ENCODE measurements at places on chromosomes 12 and 14.

- no peak for DNase-seq
Observed at GRCh38 chr14:71324767-71325272, 417.6 kb downstream of the PCNX1 start.

- DNase-seq, result no peak
Observed at GRCh38 chr12:89286501-89286900, 65.8 kb downstream of the DUSP6 start.

- DNase-seq, result no peak
Observed at GRCh38 chr14:100052819-100053218, 12.4 kb upstream of the EVL start.

DNA sequence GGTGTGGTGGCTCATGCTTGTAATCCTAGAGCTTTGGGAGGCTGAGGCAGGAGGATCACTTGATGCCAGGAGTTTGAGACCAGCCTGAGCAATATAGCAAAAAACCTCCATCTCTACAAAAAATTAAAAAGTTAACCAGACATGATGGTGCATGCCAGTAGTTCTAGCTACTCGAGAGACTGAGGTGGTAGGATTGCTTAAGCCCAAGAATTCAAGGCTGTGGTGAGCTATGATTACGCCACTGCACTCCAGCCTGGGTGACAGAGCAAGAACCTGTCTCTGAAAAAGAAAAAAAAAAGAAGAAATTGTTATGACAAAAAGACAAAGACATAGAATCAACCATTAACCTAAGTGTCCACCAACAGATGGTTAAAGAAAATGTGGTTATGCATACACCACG lies 2.1 kb upstream of the ATP23 start:
- no peak for DNase-seq

DNA sequence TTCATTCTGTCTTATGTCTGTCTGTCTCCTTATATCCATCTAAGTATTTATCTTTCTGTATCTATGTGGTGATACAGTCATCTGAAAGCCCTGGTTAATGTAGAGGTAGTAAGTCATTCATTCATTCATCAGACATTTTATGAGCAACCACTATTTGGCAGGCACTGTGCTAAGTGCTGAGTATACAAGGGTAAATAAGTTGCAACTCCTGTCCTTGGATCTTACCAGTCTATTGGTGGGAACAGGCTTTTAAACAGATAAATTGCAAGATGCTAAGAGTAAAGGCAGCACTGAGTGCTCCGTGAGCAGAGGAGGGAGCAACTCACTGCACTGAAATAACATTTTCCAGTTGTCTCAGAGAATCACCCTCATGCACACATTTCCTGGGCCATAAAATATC lies 68.6 kb downstream of the TMEM30B start:
- no peak for DNase-seq

DNA sequence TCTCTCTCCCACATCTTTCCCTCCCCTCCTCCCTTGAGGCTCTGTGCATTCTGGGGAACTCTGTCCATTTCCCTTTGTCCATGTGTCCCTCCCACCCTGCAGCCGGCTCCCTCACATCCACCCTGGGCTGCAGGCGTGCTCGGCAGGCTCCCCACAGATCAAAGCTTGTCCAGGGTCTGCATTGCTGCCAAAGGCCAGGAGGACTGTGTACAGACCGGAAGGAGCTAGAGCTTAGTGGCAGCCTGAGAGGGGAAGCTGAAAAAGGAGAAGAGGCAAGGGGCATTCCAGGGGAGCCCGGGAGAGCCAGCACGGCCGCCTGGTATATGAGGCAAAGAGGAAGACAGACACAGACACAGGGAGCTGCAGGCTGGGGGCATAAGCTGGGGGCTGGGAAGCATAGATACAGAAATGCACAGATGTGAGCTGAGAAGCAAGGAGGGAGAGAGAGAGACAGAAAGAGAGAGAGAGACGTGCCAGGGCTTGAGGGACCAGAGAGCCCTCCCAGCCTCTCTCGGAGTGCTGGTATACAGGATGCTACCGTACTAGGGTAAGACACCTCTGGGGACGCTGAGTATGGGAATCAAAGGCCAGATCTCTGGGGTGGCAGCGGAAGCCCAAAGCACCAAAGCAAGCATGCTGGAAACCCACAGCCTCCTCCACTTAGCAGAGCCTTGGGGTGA lies 3.3 kb downstream of the CD4 start:
- no peak for DNase-seq

DNA sequence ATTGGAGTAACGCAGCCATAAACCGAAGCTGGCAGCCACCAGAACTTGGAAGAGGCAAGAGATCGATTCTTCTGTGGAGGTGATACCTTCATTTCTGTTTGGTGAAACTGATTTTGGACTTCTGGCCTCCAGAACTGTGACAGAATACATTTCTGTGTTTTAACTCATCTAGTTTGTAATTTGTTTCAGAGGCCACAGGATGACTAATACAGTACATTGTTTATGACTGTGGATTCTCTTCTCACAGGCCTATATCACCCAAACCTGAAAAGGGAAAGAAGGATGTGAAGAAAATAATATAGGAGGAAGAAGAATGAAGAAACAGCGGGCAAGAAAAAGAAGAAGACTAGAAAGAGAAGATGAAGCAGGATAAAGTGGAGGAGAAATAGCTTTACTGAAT lies 263.8 kb upstream of the DIO2 start:
- no peak for DNase-seq

GRCh38 chr12:122040579-122041386 lies 19.1 kb downstream of the BCL7A start:
- no peak for DNase-seq

DNA sequence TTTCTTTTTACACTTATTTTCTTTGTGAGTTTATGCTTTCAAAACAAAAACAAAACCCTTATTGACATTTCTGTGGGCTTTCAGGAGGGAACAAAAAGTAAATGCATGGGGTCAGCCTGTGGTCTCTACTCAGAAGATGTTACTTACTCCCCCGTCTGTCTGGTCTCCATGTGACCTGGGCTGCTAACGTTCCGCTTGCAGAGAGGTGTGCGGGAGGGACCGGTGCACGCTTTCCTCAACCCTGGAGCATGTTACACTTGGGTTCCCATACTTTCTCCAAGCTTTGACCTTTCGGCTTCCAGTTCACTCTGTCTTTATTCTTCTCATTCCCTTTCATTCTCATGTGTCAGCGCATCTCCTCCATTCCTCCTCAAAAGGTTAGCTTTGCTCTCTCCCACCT lies 36.5 kb downstream of the ZC3H14 start:
- no peak for DNase-seq

DNA sequence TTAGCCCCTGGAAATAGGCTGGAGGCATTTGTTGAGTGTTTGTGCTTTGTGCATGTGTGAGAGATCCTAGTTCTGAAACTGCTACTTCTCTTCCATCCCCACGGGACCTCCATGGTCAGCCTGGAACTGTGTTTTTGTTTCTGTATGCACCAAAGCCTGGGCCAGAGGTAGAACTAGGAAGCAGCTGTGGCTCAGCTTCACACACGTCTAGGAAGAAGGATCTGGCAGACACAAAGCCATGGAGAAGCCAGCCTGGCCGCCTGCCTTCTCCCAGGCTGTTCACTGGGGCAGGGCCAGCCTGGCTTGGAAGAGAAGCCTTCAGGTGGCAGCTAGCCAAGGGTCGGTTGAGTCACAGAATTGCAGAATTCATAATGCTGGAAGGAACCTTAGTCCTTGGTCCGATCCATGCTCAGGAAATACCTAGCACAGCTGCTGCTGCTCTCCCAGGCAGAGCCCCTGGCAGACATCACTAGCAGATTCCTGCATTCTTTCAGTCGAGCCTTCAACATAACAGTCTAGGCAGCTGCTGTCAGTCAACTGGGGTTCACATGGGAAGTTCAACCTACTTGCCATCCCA lies 27.0 kb downstream of the RIN3 start:
- peak; percentile 15 for DNase-seq

DNA sequence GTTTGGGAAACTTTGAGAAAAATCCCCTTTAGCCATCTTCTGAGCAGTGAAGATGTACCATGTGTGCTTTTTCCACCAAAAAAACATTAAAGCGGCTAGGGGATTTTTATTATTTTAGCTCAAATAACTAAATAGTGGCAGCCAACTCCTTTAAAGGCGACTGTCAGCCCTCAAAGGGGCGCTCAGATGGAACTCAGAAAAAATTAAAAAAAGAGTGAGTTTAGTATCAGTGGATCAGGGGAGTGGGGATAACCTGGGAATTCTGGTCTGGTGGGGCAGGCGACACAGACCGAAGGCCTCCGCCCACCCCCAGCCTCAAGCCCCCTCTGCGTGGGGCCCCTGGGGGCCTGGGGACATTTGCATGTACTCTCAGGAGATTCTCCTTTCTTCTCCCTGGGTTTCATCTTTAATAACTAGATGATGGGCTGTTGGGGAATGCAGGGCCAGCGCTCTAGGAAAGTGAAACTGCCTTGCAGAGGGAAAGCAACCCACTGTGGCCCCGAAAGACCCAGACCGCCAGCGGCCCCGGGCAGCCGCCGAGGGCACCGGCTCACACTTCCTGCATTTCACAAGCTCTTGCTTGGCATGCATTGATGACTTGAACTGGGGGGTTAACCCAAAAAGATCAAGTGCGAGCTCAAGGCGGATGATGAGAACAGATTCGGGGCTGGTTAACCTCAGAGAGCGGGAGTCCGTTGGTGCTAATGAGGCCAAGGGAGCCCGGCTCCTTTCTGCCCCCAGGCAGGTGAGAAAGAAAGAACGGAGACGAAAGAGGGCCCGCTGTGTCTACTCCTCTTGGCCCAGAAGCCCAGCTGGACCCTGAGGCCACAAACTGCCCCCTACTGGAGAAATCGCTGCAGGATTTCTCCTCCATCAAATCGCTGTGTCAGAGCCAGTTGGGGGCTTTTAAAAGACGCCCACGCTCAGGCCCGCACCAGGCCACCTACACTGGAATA lies 7.3 kb upstream of the BATF start:
- DNase-seq, result no peak

DNA sequence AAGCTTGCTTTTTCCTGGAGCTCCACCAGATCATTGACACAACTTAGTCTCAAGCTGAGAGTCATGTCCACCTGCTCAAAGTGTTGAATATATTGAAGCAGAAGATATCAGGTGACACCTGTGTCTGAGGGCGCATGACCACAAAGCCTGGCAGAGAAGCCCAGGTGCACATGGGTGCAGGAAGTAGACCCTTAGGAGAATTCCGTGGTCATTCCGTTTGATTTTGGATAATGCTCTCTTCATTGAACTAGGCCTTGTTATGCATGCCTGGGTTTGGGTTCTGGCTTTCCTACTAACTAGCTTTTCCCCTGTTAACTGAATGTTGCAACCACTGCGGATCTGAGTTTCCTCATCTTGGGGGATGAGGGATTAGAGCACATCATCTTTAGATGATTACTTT lies 7.1 kb downstream of the ARHGDIB start:
- DNase-seq, result peak; percentile 27

GRCh38 chr12:104963757-104964156 lies 5.7 kb upstream of the SLC41A2 start:
- no peak for DNase-seq

- DNase-seq, result no peak
Observed at GRCh38 chr12:28497889-28498411, 307.7 kb downstream of the CCDC91 start.

- no peak for DNase-seq
Observed at GRCh38 chr12:11549119-11549518, 100.4 kb upstream of the ETV6 start.

DNA sequence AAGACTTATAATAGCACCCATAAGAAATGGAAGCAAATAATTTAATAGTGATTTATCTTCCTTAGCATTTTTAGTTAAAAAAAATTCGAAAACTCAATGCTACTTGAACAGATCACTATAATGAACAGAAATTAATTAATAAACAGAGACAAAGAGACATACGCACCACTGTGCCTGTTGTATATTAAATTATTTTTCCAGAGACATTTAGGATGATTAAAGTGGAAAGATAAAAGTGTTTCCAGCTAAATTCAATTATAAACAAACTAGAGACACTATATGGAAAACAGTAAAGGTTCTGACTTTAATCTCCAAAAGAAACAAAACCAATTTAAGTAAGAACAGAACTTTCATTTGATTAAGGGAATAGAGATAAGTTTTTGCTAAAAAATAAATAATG lies 3.4 kb downstream of the HIGD1C start:
- no peak for DNase-seq

DNA sequence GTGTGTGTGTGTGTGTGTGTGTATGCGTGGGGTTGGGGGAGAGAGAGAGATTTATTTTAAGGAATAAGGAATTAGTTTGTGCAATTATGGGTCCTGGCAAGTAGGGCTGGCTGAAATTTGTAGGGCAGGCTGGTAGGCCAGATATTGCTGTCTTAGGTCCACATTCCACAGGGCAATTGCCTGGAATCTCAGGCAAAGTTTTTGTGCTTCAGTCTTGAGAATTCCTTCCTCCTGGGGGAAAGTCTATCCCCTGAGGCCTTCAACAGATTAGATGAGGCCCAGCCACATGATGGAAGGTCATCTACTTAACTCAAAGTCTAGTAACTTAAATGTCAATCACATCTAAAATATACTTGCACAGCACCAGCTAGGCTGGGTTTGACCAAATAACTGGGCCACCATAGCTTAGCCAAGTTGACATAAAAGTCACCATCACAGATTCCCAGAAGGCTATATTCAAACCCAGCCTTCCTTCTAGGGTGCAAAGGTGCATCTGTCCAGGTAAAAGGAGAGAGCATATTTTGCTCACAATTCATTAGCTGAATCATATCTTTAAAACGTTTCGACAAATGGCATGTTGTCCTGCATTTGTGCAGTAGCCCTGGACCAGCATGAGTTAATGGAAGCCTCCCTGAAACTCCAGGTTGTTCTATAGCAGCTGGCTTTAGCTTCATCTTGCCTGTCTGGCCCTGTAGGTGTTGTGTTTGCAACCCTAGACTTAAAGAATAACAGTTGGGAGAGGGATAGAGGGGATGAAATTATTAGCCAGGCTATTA lies 63.1 kb downstream of the C14orf132 start:
- no peak for DNase-seq

- peak; percentile 75 for DNase-seq
Observed at GRCh38 chr14:67977434-67978034, 158.0 kb downstream of the RAD51B start.

DNA sequence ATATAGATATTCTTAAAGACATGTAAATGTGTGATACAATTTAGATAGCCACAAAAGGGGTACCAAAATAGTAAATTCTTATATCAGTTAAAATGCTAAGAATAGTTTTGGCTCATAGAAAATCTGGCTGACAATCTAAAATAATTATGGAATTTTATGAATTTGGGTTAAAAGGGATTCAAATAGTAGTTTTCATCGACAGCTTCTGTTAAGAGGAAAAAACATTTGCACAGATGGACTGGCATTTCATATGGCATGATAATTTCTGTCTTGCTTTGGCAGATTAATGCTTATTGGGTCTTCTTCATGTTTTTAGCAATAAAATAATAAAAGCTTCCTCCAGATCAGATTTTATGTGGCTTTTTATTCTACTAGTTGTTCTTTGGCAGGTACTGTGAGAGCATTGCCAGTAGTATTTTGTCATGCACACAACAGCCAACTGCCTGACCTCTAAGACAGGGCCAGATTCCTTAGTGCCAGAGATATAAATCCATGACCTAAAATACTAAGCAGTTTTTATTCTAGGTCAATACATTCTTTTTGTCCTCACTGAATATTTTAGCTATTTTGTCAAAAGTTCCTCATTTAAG lies 9.1 kb downstream of the ABCD2 start:
- no peak for DNase-seq

Measured in T47D (cell line).